ENCODE measurements at places on chromosomes 16 and 17.

GRCh38 chr17:1644493-1645206 is 882 bp downstream of the SCARF1 start:
- DNase-seq, result no peak

GRCh38 chr17:30380643-30381339 is 2.1 kb downstream of the CPD start:
- no peak for DNase-seq

GRCh38 chr16:79659344-79659743 is 58.8 kb upstream of the MAF start:
- no peak for DNase-seq

DNA sequence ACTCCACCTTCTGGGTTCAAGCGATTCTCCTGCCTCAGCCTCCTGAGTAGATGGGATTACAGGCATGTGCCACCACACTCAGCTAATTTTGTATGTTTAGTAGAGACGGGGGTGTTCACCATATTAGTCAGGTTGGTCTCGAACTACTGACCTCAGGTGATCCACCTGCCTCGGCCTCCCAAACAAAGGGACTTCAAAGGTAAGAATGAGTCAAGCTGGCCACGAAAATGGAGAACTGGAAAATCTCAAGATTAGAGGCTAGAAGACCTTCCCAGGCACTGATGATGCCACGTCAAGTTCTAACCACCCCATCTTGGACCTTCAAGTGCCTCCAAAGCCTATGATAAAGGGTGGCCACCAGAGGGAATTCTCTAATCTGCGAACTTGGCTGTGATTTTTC is 1.3 kb upstream of the CCL15 start:
- no peak for DNase-seq

- no peak for DNase-seq
Observed at GRCh38 chr16:56938664-56939513, 6.9 kb downstream of the HERPUD1 start.

- no peak for DNase-seq
Observed at GRCh38 chr17:82807101-82807500, 32.7 kb downstream of the ZNF750 start.

GRCh38 chr16:66924527-66925321 is 611 bp downstream of the RRAD start:
- no peak for DNase-seq

- DNase-seq, result peak; percentile 67
Observed at GRCh38 chr17:66777689-66778225, 57.2 kb upstream of the CACNG5 start.

DNA sequence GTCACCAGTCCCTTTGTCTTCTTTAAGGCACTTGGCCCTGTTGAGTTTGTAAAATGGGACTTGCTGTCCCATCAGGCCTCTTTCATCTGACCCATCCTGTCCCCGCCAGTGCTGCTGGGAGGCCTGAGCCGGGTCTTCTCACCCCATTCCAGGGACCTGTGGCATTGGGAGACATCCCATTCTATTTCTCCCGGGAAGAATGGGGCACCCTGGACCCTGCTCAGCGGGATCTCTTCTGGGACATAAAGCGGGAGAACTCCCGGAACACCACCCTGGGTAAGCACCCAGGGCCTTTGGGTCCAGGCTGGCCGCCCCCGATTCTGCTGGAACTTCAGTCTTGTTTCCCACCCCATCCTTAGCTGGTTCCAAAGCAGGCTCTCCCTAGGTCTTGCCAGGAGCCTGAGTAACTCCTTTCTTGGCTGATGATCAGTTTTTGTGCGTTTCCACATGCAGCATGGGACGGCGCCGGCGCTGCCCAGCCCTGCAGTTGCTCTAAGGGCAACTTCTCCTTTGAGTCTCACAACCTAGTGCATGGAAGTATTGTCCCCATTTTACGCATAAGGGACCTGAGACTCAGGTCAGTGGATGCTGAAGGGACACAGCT is 4.1 kb downstream of the ZNF213 start:
- no peak for DNase-seq
